Femur (tissue), 1 donor: ENCODE measurements at places on chromosomes 11 and 22.
A peak's percentile ranks its signal among the peaks of the same experiment; 100 is the strongest.

DNA sequence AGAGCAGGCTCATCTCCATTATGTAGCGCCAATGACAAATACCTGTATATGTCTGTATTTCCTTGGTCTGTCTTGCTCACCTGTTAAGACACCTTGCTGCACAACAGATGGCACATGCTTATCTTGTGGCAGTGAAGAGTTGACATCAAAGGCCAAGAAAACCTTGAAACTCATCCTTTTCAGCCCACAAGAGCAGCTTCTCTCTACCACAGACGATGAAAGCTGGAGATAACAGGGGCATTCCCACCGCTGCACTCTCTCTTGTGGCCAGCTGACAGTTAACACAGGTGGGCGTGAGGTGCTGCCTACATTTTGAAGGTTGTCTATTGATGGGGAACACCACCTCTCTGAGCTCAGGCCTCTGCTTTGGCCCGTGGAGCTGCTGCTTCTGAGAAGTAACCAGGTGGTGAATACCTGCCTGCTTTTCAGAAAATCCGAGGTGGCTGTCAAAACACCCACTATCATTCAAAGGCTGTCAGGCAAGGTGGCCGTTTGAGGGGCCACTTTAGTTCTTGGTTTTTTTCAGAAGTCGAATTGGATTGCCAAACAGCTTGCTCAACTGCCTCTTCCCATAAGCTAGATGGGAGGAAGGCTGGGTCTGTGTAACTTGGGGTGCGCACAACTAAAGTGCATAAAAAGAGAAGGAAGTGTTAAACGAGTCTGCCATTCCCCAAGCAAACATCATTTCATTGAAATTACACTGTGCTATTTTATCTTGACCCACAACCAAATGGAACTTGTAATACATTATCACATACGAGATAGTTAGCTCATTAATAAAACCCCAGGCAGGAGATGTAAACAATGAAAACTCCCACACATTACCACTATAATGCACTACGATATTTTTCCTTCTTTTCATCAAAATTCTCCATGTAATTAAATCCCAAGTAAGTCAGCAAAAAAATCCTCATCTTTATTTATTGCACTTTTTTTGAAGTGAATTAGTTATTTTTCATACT is 87.1 kb upstream of the RAG2 start:
- DNase-seq: no peak

DNA sequence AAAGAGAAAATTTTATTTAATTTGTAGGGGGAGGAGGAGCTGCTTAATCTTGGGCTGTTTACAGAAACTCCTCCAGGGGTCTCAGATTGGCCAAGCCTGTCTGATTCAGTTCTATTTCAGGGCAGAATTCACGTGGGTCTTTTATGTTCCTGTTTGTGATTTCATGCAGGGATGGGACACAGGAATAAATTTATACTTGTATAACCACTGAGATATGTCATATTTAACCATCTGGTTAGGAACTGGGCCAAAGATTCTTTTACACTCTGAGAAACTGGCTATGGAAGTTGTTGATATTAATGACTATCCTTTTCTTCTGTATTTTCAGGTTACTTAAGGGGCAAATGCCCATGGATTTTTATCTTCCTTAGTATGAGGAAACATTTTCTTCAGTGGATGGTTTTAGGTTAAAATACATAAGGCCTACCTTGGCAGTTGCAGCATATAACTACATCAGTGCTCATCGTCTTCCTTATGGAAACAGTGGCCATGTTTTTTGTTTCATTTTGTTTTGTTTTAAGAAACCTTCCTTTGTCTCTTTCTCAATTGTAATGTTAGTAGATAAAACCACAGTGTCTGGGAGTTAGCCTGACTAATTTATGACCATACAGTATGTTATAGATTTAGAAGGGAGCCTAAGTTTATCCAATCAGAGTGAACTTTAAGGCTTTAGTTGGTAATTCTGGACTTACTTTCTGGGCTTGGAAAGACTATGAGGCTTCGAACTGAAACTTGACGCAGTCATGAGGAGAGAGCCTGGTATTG is 132.4 kb upstream of the ANO3 start:
- DNase-seq: peak; percentile 20

DNA sequence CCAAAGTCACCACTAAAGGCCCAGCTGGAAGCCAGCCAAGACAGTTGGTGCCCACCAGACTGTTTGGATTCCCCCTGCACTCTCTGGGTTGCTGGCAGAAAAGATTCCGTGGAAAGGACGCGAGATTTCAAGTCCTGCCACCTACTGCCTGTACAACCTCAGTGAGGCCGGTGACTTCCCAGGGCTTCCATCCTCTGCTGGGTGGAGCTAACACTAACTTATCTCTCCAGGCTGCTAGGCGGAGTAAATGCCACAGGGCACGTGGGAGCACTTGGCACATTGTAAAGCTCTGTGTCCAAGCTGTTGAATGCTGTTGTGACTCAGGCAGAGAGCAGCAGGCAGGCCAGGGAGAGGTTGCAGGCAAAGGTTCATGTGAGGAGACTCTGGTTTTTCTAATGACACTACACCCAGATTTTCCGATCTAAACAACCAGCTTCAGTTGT is 50.9 kb upstream of the CDON start:
- DNase-seq: peak; percentile 82

DNA sequence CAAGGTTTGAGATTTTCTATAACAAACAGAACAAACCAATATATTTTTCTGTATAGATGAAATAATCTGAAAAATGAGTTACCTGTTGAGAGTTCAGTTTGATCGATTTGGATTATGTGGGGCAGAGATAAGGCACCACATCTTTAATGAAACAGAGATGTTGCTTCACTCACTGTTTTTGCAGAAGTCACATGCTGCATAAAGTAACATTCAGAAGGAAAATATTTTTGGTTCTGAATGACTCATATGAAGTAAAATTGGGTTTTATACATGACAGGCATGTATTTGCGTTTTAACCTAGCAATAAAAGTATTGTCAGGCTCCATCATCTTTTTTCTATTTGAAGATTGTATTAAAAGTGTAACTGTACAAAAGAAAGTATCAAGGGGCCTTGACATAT is 77.8 kb downstream of the BBOX1 start:
- no peak for DNase-seq

DNA sequence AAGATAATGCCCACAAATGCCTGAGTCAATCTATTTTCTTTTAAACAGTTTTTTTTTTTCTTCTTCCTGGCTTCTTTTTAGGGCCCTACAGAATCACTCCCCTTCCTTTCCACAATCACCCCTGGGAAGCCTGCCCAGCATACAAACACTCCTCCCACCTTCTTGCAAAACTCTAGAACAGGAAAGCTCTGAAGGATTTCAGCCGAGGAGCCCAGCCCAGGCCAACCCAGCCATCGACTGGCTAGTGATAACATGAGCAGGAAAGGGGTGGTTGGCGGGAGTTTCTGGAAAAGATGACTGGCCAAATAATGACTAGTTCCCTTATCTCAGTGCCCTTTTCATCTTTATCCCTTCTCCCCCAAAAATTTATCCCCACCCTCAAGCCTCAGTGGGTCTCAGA is 68.2 kb downstream of the USP35 start:
- DNase-seq: peak; percentile 42

DNA sequence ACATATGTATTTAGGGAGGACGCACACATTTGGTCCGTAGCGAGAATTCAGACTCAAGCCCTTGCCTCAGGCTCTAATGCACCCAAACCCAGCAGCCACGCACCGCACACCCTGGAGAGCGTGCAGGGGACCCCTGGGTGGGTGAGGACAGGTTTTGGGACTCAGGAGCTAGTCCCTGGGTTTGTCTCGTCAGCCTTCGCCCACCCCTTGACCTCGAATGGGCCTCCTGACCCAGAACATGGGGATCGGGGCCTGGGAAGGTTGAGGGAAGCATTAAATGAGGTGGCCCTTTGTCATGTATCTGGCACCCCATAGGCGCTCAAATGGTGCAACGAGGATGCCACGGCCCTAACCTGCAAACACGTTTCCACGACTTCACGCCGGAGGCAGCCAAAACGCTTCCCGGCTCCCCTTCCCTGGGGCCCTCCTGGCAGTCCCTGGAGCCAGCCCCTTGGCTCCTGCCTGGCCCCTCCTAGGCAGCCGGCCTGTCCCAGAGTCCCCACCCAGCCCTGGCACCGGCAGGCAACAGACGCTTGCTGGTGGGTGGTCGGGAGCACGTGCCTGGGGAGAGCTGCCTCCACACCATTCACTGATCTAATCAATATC is 5.5 kb upstream of the LINC01488 start:
- no peak for DNase-seq

DNA sequence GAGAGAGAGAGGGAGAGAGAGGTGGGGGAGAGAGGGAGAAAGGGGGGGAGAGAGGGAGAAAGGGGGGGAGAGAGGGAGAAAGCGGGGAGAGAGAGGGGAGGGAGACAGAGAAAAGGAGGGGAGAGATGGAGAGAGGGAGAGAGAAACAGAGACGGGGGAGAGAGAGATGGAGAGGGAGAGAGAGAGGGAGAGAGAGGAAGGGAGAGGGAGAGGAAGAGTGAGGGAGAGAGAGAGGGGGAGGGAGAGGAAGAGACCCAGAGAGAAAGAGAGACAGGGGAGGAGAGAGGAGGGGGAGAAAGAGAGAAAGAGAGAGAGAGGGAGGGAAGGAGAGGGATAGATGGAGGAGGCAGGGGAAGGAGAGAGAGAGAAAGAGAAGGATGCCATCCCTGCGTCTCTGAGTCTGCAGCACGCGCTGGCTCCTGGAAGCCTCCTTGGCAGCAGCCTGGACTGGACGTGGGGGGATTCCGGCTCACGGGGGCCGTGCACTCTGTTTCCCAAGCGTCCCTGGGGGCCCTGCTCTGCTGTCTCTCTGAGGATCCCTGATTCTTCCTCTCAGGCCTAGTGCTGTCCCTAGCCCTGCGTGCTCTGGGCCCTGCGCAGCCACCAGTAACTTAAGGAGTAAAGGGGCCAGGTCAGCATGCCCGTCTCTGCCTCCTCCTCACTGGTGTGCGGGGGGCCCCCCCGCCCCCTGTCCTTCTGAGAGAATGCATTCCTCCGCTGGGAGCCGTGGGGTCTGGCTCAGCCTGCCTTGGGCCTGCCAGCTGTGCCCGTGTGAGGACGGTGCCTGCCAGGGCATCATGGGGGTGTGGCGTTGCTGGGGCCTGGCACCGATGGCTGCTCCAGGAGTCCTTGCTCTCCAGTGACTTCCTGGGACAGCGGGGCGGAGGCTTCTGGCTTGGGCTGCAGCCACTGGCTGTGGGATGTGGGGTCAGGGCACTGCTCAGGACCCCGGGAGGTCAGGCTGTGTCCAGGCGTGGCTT is 429.5 kb downstream of the TBC1D22A start:
- DNase-seq: peak; percentile 29

DNA sequence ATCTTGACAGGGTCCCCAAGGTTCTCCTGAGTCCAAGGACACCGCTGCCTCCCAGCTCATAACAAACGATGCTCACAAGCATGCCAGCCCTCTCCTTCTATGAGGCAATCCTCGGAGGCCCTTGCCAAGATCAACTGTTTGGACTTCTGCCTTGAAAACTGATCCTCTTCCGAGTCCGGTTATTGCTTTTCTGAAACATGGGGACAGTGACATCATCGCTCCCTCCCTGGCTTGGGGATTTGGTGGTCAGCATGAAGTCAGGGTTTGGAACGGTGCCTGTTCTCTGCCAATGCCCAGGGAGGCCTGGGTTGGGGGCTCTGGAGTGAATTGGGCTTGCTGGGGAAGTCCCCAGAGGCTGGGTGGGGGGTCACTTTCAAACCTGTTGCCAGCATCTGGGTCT is 149.3 kb downstream of the FBXO7 start:
- peak; percentile 79 for DNase-seq

GRCh38 chr11:575313-575995 is 816 bp upstream of the PHRF1 start:
- no peak for DNase-seq

DNA sequence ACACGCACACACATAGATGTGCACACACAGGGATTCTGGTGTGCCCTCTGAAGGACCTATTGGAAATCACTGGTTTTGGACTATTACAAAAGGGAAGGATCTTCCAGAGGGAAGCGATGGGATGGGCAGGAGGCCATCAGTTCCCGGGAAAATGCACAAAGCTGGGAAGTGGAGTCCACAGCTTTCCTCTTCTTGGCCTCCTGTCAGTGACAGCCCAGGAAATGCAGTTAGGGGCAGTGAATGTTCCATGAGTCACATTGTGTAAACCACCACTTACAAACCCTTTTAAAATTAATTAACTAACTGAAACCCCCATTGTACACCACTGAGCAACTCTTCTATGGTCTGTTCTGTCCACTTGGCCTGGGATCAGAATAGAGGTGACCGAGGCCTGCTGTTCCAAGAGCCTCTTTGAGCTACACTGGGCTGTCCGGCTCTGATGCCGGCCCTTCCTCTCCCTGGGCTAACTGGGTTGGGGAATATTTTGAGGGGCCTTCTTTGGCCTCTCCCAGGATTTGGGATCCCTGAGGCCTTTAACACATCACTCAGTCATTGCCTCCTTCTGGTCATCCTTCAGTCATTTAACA is 137.7 kb downstream of the FEZ1 start:
- DNase-seq: no peak

- DNase-seq: no peak
These were observed 450 bp upstream of the BCL2L13 start for GRCh38 chr22:17638182-17638431.

- DNase-seq: no peak
These were observed 162.4 kb downstream of the SOX6 start for GRCh38 chr11:16193897-16194381.

- DNase-seq: no peak
These were observed 50.5 kb downstream of the RBX1 start for GRCh38 chr22:41001722-41002122.

- peak; percentile 64 for DNase-seq
These were observed 9.8 kb downstream of the RELT start for GRCh38 chr11:73386016-73386415.

DNA sequence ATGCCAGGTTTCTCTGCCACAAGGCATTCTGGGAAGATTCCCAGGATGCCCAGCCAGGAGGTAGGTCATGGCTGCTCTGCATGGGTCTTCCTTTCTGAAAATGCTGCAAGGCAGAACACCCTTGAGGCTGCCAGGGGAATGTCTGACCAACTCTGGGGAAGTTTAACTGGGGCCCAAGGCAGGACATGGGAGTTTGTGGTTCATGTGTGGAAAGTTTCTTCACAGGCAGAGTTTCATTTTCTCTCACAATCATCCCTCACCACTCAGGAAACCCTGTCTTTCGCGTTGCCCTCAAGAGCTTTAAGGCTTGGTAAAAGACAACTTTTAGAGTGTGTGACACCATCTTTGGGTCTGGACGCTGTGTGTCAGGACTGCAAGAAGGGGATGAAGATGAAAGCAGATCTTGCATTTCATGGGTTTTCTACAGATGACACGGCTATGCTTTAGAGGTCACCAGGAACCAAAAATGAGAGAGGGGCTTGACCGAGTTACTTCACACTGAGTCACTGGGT is 133.5 kb downstream of the CD44 start:
- DNase-seq: no peak

- no peak for DNase-seq
These were observed 47.5 kb upstream of the SOX6 start for GRCh38 chr11:16403851-16404250.

- DNase-seq: no peak
These were observed 37.8 kb upstream of the RASD2 start for GRCh38 chr22:35502836-35503235.

GRCh38 chr11:2565447-2566222 is 120.8 kb downstream of the KCNQ1 start:
- no peak for DNase-seq
